A549 treated with Hydrocortisone at 1 μM for 4 hours (cell line): ENCODE measurements at places on chromosomes 5 and 9. TPM values are rescaled to one million over a fixed set of nuclear protein-coding genes. Genes with fewer than 3 reads are reported as not detected.

Gene RELL2
- total RNA-seq: 3.7 to 5.0 TPM (median 4.3 TPM) in 5 replicates

Gene GHR
- total RNA-seq: 0.02 to 0.03 TPM (median 0.02 TPM) in 3 of 5 replicates, not detected in the others

Gene FOXD4L3
- 0.08 to 0.16 TPM (median 0.12 TPM) in 3 of 5 replicates, not detected in the others for total RNA-seq

Gene SLCO4C1
- 0.02 TPM in 1 of 5 replicates, not detected in the others for total RNA-seq

Gene PDE6A
- 0.22 to 0.32 TPM (median 0.25 TPM) in 5 replicates for total RNA-seq

Gene BNC2
- 4.9 to 7.1 TPM (median 5.8 TPM) in 5 replicates for total RNA-seq

Gene DND1
- total RNA-seq: 0.47 to 0.94 TPM (median 0.70 TPM) in 5 replicates
